Colonic mucosa (tissue), 4 donors: ENCODE measurements at places on chromosomes 3 and 15.

DNA sequence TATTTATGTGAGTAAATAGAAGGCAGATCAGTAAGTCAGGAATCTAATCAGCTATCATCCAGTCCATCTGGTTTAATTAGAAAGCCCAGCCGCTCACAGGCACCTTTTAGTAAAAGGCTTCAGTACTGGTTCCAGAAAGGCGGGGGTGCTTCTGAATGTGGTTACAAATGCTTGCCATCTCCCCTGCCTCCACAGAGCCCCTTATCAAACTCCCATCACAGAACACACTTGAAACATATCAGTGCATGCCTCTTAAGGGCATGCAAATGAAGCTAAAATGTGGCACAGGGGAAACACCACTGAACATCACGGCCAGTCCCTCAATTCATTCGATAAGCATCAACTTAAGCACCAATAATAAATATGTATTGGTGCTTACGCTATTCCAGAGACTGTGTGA lies 261.4 kb downstream of the RORA start:
- DNase-seq, result no peak

DNA sequence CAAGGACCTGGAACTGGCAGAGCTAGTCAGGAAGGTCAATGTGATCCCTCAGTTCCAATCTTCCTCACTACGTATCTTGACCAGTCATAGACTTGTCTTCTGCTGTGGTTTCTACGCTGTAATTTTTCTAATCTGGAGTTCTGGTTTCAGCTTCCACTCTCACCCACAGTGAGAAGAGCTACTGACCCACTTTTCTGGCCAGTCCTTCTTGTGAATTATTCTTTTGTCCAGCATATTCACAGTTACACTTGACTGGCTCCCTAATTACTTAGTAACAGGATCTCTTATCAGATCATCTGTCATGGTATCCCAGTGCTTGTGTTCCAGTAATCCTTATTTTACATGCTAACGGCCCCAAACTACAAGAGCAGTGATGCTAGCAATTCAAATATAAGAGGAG lies 72.4 kb upstream of the MME start:
- no peak for DNase-seq

- DNase-seq, result no peak
Measured at GRCh38 chr3:78908236-78908635, 859.6 kb downstream of the ROBO1 start.

GRCh38 chr3:144502402-144502801 lies 530.8 kb downstream of the DIPK2A start:
- no peak for DNase-seq
